ENCODE measurements at places on chromosomes 3 and 15.

- no peak for DNase-seq
Observed at GRCh38 chr3:123695731-123696640, 111.1 kb upstream of the HACD2 start.

DNA sequence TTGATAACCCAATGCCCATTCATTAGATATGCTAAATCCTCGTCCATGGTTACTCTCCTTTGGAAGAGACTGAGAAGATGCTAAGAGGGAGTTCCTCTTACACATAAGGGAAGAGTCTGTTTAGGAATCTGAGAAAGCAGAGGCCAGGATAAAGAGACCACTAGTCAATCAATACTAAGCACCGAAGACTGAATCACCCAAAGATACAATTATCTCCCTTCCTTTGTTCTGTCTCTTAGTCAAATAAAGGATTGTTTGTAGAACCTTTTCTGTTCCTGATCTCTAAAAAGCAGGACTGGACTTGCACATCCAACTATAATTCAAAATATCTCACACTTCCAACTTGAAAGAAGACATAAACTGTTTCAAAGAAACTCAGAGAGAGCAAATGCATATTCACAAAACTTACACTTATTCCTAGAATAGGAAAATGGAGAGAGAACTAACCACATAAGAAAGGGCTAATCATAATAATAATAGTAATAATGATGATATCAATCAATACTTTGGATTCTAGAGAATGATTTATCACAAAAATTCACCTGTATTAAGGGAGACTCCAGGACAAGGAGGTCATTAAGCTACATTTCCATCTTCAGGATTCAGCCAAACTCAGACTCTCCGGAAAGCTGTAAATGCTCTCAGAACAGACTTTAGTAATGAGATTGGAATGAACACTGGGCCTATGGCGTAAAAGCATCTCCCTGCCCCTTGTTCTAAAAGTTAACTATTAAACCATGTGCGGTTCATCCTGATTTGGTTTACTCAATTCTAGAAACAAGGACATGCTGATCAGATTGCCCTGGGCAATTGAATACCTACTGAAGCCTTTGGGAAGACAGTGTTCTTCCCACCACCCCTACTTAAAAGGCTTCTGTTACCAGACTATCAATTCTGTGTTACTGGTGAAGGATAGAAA is 401.5 kb downstream of the ZBTB20 start:
- DNase-seq, result no peak

GRCh38 chr3:41213588-41213987 is 14.3 kb downstream of the CTNNB1 start:
- DNase-seq, result no peak

DNA sequence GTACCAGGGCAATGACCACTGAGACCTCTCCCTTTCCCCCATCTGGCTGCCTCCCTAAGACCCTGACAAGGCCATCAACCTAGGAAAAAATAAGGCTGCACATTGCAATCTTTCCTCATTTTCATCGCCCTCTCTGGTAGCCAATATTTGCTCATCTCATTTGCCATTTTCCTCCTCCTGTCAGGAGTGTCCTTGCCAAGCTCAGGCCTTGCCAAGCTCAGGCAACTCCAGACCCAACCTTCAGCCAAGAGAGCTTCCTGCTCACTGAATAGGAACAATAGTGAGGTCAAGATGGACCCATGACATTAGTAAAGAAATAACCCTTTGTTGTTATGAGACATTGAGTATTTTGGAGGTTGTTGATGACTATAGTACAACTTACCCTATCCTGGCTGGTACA is 380.3 kb downstream of the RSL24D1 start:
- no peak for DNase-seq

GRCh38 chr3:85427467-85427866 is 468.7 kb downstream of the CADM2 start:
- no peak for DNase-seq

DNA sequence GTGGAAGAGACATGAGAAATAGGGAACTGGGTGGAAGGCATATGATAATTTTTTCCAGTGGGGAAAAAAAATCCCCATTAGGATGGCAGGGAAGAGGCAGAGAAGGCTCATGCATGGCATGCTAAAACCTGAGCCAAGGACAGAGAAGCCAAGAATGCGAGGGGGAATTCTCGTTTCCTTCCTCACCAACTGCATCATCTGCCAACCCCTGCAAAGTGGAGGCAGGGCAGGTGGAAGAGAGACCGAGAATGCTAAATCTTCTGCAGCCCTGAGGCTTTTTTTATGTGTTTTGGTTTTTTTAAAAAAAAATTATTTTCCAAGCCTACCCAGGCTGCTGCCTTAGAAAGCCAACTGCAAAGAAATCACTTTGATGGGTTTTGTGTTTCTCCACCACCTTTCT is 54.3 kb upstream of the CCDC174 start:
- no peak for DNase-seq

GRCh38 chr15:77371850-77372563 is 47.9 kb downstream of the PEAK1 start:
- no peak for DNase-seq

DNA sequence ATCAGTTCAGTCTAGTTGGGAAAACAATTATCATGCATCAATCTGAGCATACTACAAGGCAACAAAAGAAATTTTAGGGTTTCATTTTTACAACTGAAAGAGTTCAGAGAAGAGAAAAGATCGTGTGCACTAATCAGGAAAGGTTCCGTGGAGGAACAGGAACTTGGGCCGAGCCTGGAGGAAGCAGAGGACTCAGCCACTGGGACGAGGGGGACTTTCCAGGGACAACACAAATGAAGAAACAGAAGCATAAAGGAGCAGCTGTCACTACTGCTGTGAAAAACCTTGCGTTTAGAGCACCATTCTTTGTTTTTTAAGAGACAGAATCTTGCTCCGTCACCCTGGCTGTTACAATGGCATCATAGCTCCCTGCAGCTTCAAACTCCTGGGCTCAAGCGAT is 60.5 kb downstream of the MYO1E start:
- DNase-seq, result no peak

DNA sequence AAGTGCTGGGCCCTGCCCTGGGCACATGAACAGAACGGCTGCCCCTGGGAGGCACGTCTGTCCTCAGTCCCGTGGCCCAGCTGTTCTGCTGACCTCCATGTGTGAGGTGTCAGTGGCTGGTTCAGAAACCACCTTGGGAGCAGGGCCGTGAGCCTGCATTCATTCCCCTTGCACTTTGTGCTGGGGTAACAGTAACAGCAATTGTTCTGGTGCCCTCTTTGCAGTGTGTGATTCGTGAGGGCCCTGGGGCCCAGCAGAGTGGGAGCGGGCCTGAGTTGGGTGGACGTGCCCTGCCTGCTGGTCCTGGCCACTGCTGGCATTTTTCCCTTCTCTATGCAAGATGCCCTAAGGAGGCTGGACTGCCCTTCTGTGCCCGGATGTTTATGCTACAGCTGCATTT is 50.4 kb upstream of the MYZAP start:
- DNase-seq, result no peak

GRCh38 chr15:95567686-95568085 is 762.8 kb upstream of the NR2F2 start:
- DNase-seq, result no peak

Measured in CD4-positive, alpha-beta T cell treated with Interleukin-10 for 1 hour (primary cell).